Activated T-helper 1 cell treated with anti-CD3 and anti-CD28 coated beads, Interleukin-12 subunit alpha, Interleukin-12 subunit beta, Interleukin-2, Interleukin-4 antibody, amounts not matched to agents 30 ng/mL and 10 ng/mL and 1 ng/mL, durations not matched to agents 14 hours and 24 hours and 36 hours (primary cell): ENCODE measurements at places on chromosomes 13 and 19.
A peak's percentile ranks its signal among the peaks of the same experiment; 100 is the strongest.

DNA sequence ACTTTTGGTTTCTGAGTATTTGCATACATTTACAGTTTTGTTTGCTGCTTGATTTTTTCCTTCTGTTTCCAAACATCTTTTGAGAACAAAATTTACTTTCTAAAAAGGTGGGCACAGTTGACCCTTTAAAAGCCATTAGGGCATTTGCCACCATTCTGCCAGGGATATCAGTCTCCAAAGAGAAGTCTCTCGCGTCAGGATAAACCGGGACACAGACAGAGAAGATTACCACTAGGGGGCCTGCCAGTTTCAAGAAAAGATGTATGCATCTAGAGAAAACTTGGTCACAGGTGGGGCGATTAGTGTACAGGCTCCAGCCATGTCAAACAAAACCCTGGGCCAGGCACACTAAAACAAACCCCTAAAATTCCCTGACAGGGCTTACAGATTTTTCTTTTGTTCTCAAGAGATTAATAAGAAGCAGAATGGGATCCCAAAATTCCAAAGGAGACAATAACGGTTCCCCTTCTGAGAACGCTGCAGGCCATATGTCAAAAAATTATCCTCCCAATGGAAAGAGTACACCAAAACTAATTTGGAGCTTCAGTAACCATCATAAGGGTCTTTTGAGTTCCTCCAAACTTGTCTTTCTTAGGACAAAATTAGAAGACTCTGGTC, 10.7 kb upstream of the PABPC3 start:
- DNase-seq = no peak

DNA sequence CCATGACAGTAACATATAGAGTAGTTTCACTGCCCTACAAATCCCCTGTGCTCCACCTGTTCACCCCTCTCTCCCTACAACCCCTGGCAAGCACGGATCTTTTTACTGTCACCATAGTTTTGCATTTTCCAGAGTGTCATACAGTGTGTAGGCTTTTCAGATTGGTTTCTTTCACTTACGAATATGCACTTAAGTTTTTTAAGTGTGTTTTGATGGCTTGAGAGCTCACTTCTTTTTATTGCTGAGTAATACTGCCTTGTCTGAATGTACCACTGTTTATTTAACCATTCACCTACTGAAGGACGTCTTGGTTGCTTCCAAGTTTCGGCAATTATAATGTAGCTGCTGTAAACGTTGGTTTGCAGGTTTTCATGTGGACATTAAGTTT, 175.1 kb downstream of the ITGBL1 start:
- no peak for DNase-seq

GRCh38 chr19:10878253-10878652, 6.9 kb downstream of the CARM1 start:
- DNase-seq = no peak

- DNase-seq = no peak
Measured at GRCh38 chr13:97257800-97258799, 36.0 kb downstream of the MBNL2 start.

DNA sequence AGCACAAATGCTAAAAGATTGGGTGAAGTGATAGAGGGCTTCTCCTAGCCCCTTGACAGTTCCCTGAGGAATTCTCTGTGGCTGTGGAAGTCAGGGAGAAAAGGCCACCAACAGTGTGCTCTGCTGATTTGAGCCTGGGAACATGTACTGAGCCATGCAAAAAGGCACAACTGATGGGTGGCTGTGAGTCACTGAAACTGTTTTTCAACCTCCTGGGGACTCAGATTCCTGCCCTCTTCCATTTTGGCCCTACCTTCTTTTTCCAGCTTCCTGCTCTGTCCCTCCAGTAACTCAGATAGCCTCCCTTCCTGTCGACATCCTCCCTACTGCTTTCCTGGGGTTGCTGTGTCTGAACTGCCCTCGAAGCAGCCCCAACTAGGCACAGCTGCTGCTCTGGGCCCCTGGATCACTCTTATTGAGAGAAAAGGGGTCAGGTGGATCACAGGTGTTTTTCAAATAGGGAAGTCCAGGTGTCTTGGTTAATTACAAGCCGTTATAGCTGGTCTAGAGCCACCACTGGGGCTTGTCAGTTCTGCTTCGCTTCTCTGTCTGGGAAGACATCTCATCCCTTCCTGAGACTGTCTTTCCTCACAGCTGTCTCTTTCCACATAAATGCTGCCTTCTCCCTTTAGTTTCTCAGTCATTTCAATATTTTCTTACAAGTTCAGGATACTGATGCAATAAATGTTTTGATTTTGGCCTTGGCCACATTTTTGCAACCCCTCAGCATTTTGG, 13.7 kb downstream of the FAM124A start:
- no peak for DNase-seq

DNA sequence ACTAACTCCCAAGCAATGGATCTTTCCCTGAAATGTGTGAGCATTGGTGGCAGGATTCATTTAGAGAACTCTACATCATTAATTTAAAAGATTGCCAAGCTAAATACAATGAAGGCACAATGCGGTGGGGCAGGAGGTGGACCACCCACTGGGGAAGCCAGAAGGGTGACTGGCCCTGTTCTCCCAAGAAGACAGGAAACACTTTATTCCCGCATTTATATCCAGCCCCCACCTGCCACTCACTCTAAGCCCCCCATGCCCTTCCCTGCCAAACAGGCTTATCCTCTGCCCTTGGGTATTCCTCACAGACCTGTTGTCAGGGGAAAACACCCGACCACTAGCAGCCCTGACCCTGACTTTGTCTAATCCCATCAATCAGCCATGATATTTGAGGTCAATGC, 189.1 kb upstream of the UBL3 start:
- no peak for DNase-seq

DNA sequence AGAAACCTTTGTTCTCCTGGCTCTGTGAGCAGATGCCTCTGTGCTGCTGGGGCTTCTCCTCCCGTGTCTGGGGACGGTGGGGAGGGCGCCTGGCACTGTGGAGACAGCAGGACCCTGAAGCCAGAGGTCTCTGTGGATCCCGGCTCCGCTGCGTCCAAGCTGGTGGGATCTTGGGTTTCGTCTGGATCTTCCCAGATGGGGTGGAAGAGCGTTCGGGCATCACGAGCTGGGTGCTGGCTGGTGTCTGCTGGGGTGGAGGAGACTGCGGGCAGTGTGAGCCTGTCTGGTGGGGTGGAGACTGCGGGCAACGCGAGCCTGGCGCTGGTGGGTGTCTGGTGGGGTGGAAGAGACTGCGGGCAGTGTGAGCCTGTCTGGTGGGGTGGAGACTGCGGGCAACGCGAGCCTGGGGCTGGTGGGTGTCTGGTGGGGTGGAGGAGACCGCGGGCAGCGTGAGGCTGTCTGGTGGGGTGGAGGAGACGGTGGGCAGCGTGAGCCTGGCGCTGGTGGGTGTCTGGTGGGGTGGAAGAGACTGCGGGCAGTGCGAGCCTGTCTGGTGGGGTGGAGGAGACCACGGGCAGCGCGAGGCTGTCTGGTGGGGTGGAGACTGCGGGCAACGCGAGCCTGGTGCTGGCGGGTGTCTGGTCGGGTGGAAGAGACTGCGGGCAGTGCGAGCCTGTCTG, 5.6 kb downstream of the TEX29 start:
- DNase-seq = no peak

- no peak for DNase-seq
Measured at GRCh38 chr19:38221919-38222830, 1.8 kb downstream of the DPF1 start.

- peak; percentile 50 for DNase-seq
Measured at GRCh38 chr19:6476155-6476895, 5.3 kb downstream of the DENND1C start.

DNA sequence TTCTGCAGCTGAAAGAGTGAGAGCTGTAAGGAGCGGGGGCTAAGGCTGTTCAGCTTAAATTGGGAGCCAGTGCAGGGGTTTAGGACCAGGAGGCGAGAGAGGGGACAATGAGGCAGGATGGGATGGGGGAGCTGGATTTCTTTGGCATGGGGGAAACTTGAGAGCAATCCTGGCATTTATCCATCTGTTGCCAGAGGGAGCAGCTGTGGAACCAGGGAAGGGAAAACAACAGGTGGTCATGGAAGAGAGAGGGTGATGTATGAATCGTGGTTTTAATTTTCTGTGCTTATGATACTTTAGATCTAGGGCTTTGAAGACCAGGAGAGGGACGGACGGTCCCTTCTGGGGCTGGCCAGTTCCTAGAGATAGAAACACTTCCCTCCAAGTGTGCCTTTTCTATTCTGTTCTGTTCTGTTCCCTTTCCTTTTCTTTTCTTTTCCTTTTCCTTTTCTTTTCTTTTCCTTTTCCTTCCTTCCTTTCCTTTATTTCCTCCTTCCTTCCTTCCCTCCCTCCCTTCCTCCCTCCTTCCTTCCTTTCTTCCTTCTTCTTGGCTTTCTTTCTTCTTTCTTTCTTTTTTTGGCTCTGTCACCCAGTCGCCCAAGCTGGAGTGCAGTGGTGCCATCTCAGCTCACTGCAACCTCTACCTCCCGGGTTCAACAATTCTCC, 16.0 kb upstream of the CCL25 start:
- DNase-seq = no peak

- DNase-seq = no peak
Measured at GRCh38 chr13:80419416-80419815, 78.5 kb upstream of the SPRY2 start.

- DNase-seq = no peak
Measured at GRCh38 chr19:12990431-12990830, 4.8 kb upstream of the NFIX start.

DNA sequence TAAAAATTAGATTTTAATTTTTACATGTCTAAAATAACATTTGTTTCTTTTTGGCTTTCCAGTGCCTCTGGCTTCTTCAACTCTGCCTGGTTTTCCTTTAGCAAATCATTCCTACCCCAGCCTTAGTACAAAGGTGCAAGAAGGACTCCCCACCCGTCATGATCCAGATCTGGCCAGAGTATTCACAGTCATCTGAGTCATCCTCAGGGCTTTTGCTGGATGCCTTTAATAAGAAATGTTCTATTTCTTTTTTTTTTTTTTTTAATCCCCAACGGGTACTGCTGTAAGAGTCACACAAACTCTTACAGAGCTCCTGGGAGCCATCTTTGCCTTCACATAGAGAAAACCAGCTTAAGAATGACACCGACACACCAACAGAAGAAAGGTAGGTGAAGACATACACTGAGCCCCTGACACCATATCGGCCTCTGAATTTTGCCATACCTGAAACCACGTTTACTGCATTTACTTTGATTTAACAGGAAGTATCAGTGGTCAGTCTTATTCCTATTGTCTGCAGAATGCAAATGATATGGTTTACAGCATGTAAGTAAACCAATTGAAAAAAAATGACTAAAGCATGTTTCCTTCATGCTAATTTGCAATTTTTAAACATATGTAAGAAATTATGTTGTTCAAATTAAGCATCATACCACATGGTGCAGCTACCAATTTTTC, 184.4 kb downstream of the NALCN start:
- no peak for DNase-seq

GRCh38 chr13:44755872-44756271, 179.7 kb upstream of the TSC22D1 start:
- DNase-seq = no peak

GRCh38 chr13:44158881-44159632, 214.6 kb upstream of the SERP2 start:
- DNase-seq = no peak

GRCh38 chr19:46408664-46409039, 4.7 kb downstream of the CCDC8 start:
- no peak for DNase-seq

- no peak for DNase-seq
Measured at GRCh38 chr13:76677043-76677442, 209.2 kb downstream of the KCTD12 start.

DNA sequence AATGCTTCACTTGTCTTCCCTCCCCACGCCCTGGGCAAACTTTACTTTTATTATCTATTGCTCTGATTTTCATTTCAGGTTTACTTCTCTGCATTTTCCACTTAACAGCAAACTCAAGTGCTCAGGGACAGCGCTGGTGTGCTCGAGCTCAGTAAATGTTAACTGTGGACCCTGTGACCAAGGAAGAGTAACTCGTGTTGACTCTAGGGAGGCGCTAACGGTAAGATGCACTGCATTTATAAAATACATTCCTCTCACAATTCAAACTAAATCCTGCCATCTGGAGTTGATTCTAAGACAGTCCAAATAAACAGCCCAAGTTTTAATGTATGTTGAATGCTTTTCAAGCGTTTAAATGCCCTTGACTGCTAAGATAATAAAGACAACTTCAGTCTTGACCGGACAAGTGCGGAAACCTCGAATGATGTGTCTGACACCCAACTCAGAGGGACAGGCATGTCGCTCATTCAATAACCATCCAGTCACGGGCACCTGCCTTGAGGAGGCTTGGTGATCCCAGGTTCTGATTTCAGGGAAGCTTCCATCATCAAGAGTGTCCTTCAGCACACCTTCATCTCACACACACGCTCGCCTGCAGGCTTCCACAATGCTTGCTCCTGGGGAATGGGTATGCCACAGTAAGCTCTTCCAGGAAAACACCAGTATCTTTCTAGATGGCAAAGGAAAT, 93.2 kb downstream of the STK24 start:
- no peak for DNase-seq

GRCh38 chr13:97224544-97225300, 2.6 kb downstream of the MBNL2 start:
- DNase-seq = no peak

GRCh38 chr19:43747557-43748204, 7.1 kb downstream of the SMG9 start:
- DNase-seq = no peak

GRCh38 chr13:44439452-44440024, 65.9 kb downstream of the SERP2 start:
- no peak for DNase-seq

DNA sequence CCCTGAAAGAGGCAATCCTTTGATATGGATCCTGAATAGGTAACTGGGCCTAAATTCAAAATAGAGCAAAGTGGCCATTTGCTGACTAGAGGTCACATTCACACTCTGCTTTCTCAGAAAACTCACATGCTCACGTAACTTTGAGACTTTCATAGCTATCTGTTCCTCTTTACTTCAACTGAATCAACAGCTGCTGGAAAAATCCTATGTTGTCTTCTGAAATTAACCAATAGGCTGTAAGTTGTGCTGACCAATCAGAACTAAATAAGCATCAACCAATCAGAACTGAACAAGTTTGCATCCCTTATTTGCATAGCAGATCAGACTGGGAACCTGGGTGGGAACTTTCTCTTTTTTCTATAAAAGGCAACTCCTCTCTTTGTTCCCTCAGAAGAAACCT, 24.0 kb upstream of the TBC1D4 start:
- no peak for DNase-seq

GRCh38 chr19:41604831-41605230, 22.0 kb downstream of the CEACAM4 start:
- DNase-seq = no peak

- no peak for DNase-seq
Measured at GRCh38 chr13:113002206-113002912, 33.3 kb downstream of the MCF2L start.

DNA sequence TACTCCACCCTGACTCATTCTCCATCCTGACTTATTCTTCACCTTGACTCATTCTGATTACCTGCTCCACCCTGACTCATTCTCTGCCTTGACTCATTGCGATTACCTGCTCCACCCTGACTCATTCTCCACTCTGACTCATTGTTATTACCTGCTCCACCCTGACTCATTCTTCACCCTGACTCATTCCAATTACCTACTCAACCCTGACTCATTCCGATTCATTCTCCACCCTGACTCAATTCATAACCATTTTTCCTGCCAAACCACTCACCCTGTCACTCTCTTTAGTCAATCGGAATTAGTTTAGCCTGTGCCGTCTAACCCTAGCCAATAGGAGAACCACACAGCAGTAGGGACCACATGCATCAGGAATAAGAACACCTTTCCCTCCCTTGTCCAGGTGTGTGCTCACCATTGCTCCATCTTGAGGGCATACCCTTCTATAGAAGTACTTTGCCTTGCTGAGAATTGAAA, 1227.4 kb upstream of the PCDH20 start:
- no peak for DNase-seq
